ENCODE measurements at places on chromosomes 12 and 14.

GRCh38 chr14:91753501-91754128, 21.7 kb upstream of the CATSPERB start:
- DNase-seq: no peak

- DNase-seq: no peak
Observed at GRCh38 chr14:91409928-91410718, 7.5 kb downstream of the CCDC88C start.

DNA sequence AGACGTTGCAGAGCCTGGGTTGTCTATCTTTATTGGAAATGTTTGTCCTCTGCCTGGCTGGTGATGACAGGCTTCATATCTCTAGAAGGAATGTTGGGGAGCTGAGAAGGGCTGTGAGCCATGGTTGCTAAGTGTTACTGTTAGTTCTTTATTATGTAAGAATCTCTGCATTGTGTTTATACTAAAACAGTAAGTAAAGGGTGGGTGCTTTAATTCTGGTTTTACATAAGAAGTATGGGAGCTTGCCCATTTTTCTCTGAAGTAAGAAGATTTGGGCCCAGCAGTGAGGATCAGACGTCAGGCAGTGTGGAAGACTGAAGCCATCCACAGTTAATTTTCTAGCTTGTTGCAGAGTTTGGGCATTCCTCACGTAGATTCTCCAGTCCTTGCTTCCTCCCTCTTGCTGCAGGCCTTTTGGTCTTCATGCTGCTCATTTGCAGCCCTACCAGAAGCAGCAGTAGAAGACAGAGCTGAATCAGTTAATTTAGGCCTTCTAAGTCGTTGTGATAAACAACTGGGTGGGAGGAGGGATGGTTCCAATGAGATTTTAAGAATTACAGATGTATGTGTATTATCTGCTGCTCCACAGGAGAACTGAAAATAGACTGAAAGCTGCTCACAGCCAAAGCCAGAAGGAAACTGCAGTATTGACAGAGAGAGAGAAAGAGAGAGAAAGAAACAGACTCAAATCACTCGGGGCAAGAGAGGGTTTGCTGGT, 21.4 kb downstream of the WNT5B start:
- DNase-seq: no peak

- no peak for DNase-seq
Observed at GRCh38 chr14:32938719-32939253, at the start of gene NPAS3. Gene NPAS3, plus strand, starts transcription at chr14:32938879.

GRCh38 chr12:31650918-31651317, 8.6 kb upstream of the ETFBKMT start:
- DNase-seq: no peak

All from RWPE2 (cell line).